Stimulated activated naive CD8-positive, alpha-beta T cell treated with anti-CD3 and anti-CD28 coated beads, Interleukin-15, amount 100 ng/mL, for 72 hours (primary cell): ENCODE measurements at places on chromosomes 5 and 9.

DNA sequence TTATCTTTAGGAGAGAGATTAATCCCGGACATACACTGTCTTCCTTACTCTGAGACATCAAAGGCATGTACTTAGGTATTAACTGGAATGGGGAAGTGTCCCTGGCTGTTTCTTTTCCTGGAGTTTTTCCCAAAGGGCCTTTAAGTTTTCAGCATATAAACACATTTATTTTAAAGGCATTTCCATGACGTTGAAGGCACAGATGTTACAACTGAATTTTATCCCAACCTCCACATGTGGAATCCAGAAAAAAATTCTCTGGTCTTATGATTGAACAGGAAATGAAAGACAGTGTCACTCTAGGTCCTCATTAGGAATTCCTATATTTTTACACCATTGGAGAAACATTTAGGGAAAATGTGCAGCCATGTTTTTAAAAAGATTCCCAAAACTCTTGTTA lies 41.6 kb upstream of the SHOC1 start:
- no peak for DNase-seq

DNA sequence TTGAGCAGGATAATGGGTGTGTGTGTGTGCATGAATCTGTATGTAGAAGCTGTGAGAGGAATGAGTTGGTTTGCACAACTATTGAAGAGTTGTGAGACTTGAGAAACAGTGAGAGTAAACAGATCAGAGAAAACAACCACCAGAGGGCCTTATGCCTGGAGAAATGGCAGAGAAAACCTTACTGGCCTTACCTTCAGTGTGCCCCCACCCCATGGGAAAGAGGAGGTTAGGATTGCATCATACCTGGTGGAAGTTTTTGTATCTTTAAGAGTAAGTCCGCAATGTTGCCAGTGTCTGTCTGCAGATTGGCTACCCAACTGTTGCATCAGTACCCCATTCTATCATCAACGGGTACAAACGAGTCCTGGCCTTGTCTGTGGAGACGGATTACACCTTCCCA lies 1909.4 kb upstream of the WWC1 start:
- DNase-seq = no peak

GRCh38 chr5:111584651-111585050 lies 72.3 kb upstream of the STARD4 start:
- DNase-seq = peak; percentile 11

- no peak for DNase-seq
Measured at GRCh38 chr5:114055318-114056184, 306.3 kb upstream of the KCNN2 start.

- DNase-seq = no peak
Measured at GRCh38 chr9:38200431-38200830, 131.4 kb upstream of the SHB start.

- no peak for DNase-seq
Measured at GRCh38 chr5:140329739-140330481, 16.5 kb downstream of the HBEGF start.

DNA sequence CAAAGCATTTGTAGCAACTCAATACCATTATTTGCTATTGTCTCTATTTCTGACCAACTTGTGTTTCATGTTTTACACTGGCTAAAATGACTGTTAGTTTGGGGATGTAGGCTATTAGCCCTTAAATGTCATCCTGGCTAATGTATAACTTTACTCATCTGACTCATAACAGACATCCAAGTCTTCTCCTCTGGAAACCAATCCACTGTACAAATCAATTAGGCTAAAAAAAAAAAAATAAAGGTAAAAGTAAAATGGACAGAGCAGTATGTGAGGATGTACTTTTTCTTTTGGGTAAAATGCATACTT lies 20.6 kb downstream of the MEGF9 start:
- DNase-seq = no peak

DNA sequence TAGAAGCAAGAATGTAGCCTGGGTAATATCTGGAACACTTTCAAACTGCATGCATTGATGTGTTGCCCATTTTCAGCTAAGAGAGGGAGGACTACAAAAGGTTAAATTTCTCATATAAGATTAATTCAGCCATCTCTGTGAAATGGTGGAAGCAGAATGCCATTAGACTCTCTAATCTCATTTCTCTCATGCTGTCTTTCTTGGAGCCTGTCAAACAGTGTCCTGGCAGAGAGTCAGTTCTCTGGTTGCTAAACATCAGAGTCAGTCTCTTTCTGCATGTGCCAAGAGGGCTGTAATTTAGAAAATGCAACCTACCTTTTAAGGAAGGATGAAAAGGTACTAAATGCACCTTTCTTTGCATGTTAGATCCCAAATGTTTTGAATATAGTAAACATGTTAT lies 910 bp upstream of the GARNL3 start:
- DNase-seq = no peak

- no peak for DNase-seq
Measured at GRCh38 chr5:15785531-15785981, 285.6 kb downstream of the FBXL7 start.

DNA sequence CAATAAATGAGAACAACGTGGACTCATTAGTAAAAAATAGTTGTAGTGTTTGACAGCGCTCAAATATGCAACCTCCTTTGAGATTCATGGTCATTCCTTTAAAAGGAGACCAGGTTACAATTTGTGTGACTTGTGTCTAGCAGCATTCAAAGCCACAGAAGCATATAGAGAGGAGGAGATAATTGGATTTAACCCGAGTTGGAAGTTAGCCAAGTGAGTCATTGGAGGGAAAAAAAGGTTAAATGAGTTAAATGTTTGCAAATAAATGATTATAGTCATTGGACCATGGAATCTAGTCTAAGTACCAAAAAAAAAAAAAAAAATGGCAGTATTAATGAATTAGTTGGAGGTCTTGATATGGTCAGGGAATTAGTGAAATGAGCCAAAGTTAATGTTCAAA lies 90.9 kb downstream of the ITGA1 start:
- DNase-seq = no peak

GRCh38 chr5:53151713-53152458 lies 42.3 kb upstream of the MOCS2 start:
- no peak for DNase-seq

DNA sequence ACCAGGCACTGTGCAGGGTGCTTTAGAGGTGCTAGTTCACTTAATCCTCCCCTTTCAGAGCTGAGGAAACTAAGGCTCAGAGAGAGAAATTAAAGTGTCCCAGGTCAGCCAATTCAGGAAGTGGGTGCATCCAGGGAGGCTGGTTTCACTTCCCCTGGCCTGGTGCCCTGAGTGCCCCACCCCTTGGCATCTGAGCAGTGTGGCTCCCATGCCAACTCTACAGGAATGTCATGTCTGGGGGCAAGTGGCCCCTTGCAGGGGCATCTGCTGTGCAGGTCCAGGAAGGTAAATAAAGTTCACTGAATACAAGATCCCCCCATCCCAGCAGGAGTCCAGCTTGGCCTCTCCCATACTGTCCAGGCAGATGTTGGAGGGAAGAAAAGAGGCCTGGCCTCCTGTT lies 4.4 kb upstream of the N4BP3 start:
- no peak for DNase-seq

- DNase-seq = no peak
Measured at GRCh38 chr9:105401651-105402050, 46.2 kb upstream of the FSD1L start.

DNA sequence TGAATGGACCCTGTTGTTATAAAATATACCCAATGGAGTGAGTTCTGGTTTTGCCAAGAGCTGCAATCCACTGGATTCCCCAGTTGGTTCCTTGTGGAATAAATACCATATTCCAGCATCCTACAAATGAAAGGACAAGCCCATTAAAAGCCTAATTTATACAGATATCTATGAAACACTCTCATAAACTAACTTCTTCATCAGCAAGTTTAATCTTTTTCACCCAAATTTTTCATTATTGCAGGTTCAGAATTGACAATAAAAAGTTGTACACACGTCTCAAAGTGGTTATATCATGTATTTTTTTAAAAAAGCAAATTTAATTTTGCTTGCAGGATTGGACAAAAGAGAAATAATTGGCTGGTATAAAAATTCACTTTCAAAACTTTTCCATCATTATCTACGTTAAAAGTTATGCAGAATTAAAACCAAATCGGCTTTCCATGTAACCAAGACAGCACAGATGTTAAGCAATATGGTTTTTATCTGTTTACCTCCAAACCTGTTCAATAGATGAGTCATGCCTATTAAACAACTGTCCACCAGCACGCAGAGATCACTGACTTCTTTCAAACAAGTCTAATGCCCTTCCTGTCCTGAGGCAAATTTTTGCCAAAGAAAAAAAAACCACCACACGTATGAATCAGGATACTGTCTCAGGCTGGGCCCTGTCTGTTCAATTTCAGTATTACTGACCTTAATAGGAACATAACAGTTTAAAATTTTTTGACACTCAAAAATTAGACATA lies 42.5 kb downstream of the CEMIP2 start:
- no peak for DNase-seq

DNA sequence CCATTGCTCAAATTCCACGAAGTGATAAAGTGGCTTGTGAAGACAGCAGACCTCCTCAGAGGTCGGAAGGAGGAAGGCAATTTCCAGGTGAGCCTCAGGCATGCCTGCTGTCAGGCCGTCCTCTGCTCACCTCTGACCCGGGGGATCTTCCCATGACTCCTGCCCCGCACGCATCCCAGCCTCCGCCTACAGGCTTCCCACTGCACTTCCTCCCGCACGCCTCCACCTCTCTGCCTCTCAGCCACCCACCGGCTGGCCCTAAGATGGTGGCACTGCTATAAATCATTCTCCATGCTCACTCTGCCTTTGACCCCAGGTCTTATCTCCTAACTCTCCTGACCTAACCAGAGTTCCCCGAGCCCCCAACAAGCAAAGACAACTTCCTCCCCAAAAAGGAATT lies 49.4 kb upstream of the DNAH5 start:
- no peak for DNase-seq

DNA sequence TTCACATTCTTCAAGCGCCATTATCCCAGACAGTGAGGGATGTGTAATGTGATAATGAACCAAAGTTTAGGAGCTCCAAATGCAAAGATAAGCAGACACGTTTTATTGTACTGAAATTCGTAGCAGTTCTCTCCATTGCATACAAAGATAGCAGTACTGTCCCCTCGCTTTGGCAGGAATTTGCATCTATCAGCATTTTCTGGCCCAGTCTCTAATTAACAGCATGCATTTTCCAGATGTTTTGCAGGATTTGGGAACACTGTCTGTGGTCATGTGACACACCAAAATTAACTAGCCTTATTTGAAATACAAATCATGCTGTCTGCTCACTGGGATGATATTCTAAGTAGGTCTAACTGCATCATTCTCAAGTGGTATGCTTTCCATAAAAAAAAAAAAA lies 235.9 kb upstream of the TRPM3 start:
- DNase-seq = no peak

GRCh38 chr5:161713042-161713441 lies 27.5 kb downstream of the GABRA6 start:
- DNase-seq = no peak

GRCh38 chr9:135060461-135061116 lies 26.9 kb upstream of the OLFM1 start:
- no peak for DNase-seq

DNA sequence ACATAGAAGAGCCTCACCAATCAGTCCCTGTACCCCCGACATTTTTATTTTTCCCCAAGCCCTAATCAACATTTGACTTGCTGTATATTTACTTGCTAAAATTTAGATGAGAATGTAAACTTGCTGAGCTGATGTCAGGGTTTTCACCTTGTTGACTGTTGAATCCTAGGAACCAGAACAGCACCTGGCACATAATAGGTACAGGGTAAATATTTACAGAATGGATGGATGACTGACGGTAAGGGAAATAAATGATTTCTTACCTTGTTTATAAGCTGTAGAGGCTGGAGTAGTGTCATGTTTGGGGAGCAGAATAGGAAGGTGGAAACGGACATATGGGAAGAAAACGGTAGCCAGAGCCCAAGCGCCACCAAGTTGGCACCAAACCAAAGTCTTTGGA lies 107.0 kb upstream of the NUDT12 start:
- DNase-seq = no peak

DNA sequence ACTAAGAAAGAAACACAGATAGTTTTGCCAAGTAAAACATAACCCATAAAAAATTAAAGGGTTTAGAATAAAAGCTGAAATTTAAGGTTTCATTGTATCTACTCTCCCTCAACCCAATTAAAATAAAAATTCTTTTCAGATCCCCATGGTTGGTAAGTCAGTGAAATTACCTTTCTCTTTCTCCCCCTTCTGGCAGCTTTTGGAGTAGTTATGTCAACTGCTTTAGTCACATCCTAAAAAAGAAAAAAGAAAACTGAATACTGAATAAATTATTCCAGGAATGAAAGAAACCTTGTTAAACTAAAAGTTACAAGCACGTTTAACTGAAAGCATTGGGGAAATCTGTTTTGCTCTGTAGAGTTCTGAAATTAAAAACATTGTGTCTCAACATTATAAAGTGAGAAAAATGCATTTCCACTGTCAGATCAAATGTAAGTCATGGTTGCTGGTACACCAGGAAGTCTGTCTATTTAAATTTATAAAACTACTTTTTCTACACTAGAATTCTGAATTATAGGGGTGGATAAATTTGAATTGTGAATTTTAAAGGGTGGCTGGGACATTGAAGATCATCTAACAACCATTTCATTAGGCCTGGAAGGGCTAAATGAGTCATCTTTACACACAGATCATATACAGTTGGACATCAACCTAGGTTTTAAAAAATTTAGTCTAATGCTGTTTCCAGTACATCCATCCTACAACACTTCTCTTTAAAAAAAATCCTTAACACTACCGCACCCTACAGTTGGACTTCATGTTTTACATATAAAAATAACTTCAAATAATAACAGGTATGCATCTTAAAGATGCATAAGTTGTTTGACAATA lies 24.7 kb downstream of the PSIP1 start:
- DNase-seq = no peak

DNA sequence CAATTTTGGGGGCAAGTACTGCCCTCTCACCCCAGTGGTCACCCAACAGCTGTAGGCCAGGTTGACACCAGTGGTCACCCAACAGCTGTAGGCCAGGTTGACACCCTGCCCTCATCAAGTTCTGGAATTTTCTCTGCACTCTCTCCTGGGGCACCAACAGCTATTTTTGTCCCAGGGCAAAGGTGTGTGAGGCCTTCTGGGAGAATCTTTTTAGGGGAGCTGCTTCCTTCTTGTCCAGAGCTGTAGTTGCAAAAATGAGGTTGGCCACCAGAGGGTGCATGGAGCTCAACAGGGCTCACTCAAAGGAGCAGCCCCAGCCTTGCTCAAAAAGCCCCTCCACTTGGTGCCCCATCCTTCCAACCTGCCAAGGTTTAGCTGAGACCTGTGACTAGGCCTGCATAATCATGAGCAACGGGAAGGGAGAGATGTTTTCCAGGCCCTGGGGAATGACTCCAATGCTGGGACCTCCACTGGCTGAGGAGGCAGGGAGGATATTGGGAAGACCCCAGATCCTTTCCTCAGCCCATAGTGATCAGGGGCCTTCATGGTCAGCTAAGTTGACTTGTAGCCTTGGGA lies 10.6 kb upstream of the P4HA2 start:
- DNase-seq = peak; percentile 81

DNA sequence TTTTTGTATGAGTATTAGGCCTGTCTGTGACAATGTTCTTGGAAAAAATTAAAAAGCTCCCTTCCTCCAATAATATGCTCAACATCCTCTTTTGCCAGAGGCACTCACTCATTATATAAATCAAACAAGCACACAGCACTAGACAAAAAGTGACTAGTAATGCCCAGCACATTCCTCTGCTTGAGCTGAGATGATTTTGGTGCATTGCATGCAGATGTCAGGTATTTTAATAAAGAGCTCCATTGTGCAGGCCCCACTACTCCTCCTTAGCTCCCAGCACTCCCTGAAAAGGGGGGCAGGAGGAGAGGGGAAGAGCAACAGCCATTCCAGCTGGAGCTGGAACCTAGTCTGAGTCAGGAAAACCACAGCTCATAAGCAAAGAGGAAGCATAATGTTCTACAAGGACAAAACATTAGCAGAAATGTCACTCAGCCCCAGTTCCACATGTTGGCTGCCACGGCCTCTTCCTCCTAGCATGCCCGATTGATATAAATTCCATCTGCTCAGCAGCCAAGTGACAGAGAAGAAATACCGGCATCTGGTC lies 348.5 kb downstream of the BNC2 start:
- DNase-seq = no peak
